ENCODE measurements at places on chromosomes 2 and 18. TPM values are rescaled to one million over a fixed set of nuclear protein-coding genes. Genes with fewer than 3 reads are reported as not detected.

DNA sequence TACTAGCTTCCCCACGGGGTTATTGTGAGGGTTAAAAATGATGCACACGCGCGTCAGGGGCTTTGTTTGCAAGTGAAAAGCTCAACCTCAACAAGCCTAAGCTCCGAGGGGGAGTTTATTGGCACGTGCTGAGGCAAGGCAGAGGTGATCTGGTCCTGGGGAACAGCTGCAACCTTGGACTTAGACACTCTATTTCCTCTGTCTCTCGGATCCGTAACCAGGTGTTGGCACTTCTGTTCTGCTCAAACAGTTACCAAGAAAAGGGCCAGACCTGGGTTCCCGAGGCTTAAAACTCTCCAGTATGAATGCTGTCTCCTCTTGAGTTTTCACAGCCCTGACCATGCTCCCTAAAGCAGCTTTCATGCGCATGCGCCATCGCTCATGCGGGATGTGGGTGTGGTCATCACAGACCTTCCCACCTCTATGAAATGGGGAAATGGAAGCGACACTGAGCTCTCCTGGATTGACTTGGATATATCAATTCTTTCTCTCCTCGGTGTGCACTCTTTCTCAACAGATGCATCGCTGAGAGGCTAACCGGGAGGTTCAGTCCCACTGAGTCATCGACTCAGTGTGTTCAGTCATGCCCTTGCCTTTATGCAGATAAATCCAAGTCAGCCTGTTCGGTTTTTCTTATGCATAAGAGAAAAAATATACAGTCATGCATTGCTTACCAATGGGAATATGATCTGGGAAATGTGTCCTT, 19.9 kb upstream of the RAB31 start:
- no peak overlapping the region for H3K27ac ChIP-seq
- DNase-seq = no peak
- no peak overlapping the region for H3K4me3 ChIP-seq
- H3K27me3 ChIP-seq = no peaks in the 10 kb centered on the region

DNA sequence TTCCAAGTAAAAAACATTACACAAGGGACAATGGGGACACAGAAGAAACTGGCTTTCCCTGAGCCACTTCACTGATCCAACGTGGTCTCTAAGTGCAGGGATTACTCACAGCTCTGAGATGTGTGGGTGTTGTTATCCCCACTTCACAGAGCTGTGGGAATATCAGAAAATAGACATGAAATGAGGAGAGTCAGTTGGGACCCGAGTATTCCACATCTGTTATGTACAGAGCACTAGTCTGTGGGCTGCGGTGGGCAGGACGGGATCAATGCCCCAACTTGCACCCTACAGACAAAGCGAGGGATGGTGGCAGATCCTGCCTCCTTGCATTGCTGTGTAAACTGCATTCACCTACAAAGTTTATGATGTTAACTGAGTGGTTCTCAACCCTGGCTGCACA, 11.7 kb downstream of the LAMA1 start:
- H3K27ac ChIP-seq = no peak overlapping the region
- no peak for DNase-seq
- no peak overlapping the region for H3K4me3 ChIP-seq

DNA sequence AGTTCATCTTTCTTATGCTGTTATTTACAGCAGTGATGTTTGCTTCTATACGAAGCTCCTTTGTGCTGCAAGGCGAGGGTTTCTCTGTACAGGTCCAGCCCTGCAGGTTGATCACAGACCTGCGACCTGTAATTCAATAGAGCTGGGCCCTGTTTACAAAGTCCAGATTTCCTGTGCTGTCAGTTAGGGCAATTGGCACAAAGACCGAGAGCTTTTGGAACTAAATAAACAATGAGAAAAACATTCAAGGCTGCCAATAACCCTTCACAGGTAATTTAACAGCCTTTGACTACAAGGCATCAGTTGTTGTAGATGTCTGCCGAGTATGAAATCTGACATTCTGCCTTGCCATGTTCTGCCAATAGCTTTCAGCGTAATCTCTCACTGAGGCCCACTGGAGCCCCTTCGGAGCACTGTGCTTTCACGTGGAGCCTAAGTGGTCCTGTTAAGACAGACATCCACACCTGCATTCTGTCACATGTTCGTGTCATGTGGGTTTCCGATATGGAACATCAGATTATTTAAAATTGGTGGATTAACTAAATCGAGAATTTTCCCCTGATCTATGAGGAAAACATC, 232.5 kb downstream of the PTGR3 start:
- H3K36me3 ChIP-seq = no peaks in the 10 kb centered on the region
- no peak overlapping the region for H3K27ac ChIP-seq
- H3K4me3 ChIP-seq = no peak overlapping the region
- H3K27me3 ChIP-seq = no peaks in the 10 kb centered on the region

KYNU gene
- 0.20 TPM for total RNA-seq

GRCh38 chr18:49160079-49160930, 209.5 kb upstream of the SMAD7 start:
- no peaks in the 10 kb centered on the region for H3K27me3 ChIP-seq
- peak overlapping the region; percentile 85 for H3K27ac ChIP-seq
- peaks cover 30% of the 10 kb centered on the region for H3K36me3 ChIP-seq
- H3K4me1 ChIP-seq = peaks cover 9% of the 10 kb centered on the region

- H3K27ac ChIP-seq = no peak overlapping the region
- H3K4me3 ChIP-seq = no peak overlapping the region
- DNase-seq = no peak
- H3K4me1 ChIP-seq = no peaks in the 10 kb centered on the region
- no peaks in the 10 kb centered on the region for H3K27me3 ChIP-seq
Measured at GRCh38 chr2:48081317-48081628, 175.0 kb upstream of the FBXO11 start.

DNA sequence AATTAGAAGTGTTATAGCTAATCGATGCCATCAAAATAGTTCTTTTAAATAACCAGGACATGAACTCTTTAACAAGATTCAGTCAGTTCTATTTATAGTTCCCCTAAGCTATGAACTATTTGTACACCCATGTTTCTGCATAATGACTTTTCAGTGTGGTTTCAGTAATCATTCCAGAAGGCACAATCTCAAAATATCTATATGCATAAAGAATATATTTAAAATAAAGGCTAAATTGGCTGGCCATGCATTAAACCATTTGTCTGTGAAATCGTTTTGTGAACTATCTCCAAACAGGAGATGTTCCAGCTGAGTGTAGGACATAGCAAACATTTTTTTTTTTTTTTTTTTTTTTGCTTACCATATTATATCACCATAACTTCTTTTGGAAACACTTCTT, 719.3 kb downstream of the PLCL1 start:
- no peaks in the 10 kb centered on the region for H3K4me1 ChIP-seq
- no peaks in the 10 kb centered on the region for H3K36me3 ChIP-seq
- DNase-seq = no peak
- no peak overlapping the region for H3K27ac ChIP-seq
- H3K4me3 ChIP-seq = no peak overlapping the region

GRCh38 chr2:3780477-3781402, 77.4 kb downstream of the DCDC2C start:
- H3K27me3 ChIP-seq = peaks cover 37% of the 10 kb centered on the region
- H3K27ac ChIP-seq = no peak overlapping the region
- no peak overlapping the region for H3K4me3 ChIP-seq
- H3K4me1 ChIP-seq = peaks cover 14% of the 10 kb centered on the region
- no peaks in the 10 kb centered on the region for H3K36me3 ChIP-seq

DNA sequence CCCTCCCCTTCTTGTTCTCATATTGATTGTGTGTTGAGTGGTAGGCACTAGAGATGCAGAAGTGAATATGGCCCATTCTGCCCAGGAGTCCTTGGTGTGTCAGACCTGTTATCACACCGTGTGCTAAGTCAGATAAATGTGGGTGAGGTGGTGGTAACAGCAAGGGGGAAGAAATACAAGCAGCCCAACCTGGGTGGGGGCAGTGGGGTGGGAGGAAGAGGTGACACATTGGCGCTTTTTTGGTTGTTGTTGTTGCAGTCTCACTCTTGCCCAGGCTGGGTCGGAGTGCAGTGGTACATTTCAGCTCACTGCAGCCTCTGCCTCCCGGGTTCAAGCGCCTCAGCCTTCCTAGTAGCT, 12.8 kb downstream of the B3GNT2 start:
- peaks cover 18% of the 10 kb centered on the region for H3K36me3 ChIP-seq
- no peak overlapping the region for H3K27ac ChIP-seq
- DNase-seq = no peak
- no peak overlapping the region for H3K4me3 ChIP-seq

PLEK gene
- not detected for total RNA-seq

DNA sequence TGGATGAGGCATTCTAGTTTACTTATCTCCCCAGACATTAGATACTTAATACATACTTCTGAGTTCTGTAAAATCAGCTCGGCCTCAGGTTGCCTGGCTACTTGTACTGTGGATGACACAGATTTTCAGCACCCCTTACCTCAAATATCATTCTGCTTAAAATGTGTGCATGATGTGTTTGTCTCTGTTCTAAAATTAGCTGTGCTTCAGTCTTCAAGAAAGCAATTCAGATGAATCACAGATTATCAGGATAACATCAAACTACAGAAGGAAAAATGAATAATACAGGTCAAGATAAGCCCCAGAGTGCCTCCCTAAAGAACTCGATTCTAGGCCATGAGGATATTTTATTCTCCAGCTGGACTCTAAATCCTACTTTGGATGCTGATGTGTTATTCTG, 21.3 kb upstream of the MAPRE2 start:
- no peak overlapping the region for H3K4me3 ChIP-seq
- peaks cover 12% of the 10 kb centered on the region for H3K27me3 ChIP-seq
- no peak overlapping the region for H3K27ac ChIP-seq

DNA sequence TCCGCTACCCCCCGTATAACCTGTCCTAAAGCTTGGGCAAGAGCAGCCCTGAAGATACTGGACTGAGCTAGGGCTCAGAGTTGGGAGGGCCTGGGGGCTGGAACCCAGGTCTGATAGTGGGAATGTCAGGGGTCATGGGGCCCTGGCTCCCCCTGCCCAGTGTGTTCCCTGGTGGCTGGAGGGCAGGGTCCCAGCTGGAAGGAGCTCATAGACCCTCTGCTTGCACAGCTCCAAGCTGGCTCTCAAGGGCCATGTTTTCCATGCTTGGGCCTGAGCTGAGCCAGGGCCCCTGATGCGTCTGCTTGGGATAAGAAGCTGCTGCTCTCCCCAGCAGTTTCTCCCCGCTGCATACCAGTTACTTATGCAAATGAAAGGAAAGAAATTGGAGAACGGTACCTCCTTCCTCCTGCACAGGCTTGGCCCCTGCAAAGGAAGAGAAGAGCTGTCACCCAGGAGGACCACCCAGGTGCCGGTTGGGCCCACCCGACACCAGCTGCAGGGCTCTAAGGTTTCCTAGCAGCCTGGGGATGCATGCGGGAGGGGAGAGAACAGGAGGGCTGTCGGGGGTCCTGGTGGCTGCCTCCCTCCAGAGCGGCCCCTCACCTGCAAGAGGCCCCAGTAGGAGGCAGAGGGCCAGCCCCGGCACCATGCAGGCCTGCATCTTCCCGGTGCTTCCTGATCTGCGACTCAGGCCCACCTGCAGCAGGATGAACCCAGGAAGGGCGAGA, 628 bp downstream of the OTOS start:
- peaks cover 43% of the 10 kb centered on the region for H3K27me3 ChIP-seq
- no peak overlapping the region for H3K4me3 ChIP-seq
- no peak overlapping the region for H3K27ac ChIP-seq
- no peak for DNase-seq

LINC00305 gene
- total RNA-seq = not detected

- peaks cover 28% of the 10 kb centered on the region for H3K4me1 ChIP-seq
- peak within 1 kb of the TSS; percentile 89 for H3K27ac ChIP-seq
- no peaks in the 10 kb centered on the region for H3K36me3 ChIP-seq
- H3K27me3 ChIP-seq = no peaks in the 10 kb centered on the region
- peak within 1 kb of the TSS; percentile 86 for H3K4me3 ChIP-seq
Measured at GRCh38 chr2:62195421-62196277, at the start of gene B3GNT2. Gene B3GNT2 (plus strand): TSS chr2:62196115. CDS start chr2:62222221, 26,106 bp downstream.

Data from mesothelial cell of epicardium (in vitro differentiated cells).